ENCODE measurements at places on chromosomes 7 and 10. TPM values are rescaled to one million over a fixed set of nuclear protein-coding genes. Genes with fewer than 3 reads are reported as not detected.

- DNase-seq = no peak
These were observed 79.7 kb downstream of the FOXL3 start for GRCh38 chr7:369476-370258.

DNA sequence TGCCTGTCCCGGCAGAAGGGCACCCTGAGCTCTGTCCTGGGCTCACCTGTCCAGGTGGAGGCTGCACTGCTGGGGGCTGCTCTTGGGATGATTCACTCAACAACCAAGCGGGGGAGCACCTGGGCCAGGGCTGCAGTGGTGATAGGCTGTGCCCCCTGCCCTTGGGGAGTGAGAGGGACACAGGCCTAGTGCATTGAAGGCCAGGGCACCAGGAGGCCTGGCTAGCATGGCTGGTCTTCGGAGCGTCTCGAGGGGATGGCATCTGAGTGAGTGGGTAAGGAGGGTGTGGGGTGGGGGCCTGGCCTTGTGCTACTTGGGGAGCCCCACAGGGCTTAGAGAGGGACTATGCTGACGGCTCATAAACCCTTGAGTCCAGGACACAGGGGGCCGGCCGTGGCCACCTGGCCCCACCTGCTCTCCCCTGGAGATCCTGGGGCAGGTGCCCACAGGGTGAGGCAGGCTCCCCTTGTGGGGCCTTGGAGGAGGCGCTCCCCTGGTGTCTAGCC is 3.1 kb downstream of the PWWP2B start:
- DNase-seq = no peak

The OR13A1 gene
- polyA plus RNA-seq = not detected

DNA sequence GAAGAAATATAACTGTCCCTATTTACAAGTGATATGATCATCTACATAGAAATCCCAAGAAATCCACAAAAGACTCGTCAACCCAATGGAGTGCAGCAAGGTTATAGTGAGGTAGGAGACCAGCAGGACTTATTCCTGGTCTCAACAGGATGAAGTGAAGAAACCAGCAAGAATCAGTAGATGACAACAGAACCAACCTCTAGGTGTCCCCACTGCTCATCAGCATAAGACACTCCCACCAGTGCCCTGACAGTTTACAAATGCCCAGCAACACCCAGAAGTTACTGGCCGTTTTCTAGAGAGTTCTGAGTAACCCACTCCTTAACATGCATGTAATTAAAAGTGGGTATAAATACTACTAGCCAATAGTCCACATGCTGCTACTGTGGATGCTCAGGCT is 470.5 kb upstream of the LRRTM3 start:
- no peak for DNase-seq

DNA sequence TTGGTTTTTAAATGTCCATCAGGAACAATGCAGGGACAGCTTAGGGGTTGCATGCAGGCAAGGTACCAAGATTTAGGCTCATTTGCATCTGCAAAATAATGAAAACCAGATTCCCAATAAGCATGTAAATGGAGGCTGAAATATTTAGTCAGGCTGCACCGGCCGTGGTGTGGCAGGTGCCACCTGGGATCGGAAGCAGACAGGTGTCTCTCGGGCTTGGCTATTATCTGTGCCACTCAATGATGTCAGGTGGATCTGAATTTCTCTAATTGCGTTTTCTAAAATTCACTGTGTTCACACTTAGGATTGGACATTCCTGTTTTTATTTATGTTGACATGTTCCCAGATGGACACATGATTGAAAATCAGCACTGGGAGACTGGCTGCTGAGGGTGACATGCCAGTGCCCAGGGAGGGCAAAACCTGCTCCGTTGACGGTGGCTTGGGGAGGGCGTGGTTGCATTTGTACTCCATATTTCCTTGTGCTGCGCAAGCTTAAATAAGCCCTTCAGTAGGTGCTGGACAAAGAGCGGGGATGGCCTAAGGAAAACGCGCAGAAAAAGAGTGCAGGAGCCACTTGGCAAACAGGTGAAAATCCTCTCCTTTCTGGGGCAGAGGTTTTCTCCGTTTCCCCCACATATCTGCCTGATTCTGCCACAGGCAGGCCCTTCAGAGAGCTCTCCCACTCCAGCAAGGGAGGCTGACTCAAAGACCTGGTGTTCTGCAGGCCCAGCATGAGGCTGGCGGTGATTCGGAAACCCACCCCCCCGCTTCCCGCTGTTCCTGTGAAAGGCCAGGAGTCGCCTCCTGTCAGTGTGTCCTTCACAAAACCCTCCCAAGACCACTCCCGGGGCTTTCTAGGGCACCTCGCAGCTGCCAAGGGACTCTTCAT is 142.5 kb downstream of the WDR37 start:
- no peak for DNase-seq

DNA sequence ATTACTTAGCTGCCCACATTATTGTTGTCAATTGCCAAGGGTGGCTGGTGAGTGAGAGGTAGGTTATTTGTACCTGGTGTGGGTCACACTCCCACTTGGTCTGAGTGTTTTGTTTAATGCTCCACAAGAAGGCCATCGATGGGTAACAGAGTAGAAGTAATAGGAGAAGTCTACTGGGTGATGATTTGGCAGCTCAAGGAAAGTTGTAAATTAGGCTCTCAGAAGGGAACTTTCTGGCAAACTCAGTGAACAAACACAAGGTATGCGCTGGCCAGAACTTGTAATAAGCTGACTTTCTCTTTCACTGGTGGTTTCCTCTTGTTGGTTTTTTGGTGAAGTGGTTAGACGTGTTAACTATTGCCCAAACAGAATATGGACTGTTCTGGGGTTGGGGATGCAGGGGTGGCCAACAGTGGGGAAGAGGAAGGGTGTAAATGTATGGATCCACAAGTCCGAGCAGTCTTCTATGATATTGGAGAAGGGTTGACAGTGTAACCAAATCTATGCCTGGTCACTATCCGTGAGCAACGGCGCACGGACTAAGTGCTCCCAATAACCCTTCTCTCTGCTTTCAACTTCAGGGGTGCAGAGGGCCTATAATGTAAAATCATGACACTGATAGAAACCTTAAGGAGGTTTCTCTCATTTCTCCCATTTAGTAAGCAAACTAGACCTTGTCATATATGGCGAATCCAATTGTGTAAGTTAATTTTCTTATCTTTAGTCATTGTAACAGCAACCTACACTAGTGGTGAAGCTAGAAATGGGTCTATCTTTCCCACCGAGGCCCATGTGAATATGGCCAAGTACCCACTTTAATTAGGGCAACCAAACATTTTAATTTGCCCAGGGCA is 212.8 kb downstream of the PTEN start:
- DNase-seq = no peak

GRCh38 chr10:22315455-22316285 is 518 bp upstream of the COMMD3 start:
- DNase-seq = no peak

DNA sequence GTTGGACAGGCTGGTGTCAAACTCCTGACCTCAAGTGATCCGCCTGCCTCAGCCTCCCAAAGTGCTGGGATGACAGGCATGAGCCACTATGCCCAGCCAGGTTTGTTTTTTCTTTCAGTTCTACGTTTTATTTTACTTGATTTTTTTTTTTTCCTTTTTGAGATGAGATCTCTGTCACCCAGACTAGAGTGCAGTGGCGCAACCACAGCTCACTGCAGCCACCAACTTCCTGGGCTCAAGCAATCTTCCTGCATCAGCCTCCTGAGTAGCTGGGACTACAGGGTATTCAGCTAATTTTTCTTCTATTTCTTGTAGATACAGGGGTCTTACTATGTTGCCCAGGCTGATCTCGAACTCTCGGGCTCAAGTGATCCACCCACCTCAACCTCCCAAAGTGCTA is 24.3 kb downstream of the GDI2 start:
- DNase-seq = no peak

The ELN gene
- polyA plus RNA-seq = 178 TPM

GRCh38 chr7:19851504-19851903 is 78.1 kb upstream of the TMEM196 start:
- no peak for DNase-seq

- DNase-seq = peak; percentile 44
These were observed 14.5 kb downstream of the AKR1B1 start for GRCh38 chr7:134444198-134444960.

- DNase-seq = peak; percentile 61
These were observed 10.7 kb upstream of the HOXA13 start for GRCh38 chr7:27210441-27211083.
